GM13977 (cell line): ENCODE measurements at places on chromosomes 6 and 20.

DNA sequence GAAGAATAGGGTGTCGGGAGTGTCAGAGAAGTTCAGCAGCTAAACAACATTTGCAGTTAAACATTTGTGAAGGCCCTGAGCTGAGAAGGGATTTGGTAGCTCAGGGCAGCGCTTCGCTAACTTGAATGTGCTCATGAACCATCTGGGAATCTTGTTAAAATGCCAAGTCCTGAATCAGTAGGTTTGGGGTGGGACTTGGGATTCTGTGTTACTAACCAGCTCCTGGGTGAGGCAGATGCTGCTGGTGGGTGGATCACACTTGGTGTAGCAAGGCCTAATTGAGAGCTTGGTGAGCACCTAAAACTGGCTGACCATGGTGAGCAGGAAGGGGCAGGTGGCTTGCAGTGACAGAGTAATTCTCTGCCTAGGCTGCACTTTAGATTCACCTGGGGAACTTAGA, 5.9 kb downstream of the PTPRA start:
- no peak for DNase-seq

- DNase-seq = no peak
Measured at GRCh38 chr6:125953502-125953875, 3.1 kb upstream of the HINT3 start.

- no peak for DNase-seq
Measured at GRCh38 chr6:165649166-165650137, 13.6 kb downstream of the PDE10A start.

- no peak for DNase-seq
Measured at GRCh38 chr20:50555662-50556061, 45.5 kb downstream of the PTPN1 start.

GRCh38 chr20:956330-956951, 40.3 kb upstream of the ANGPT4 start:
- DNase-seq = peak; percentile 90
